NCI-H524 (cell line): ENCODE measurements at places on chromosomes 5 and 9.
A peak's percentile ranks its signal among the peaks of the same experiment; 100 is the strongest.

GRCh38 chr5:19903611-19904010, 84.4 kb downstream of the CDH18 start:
- DNase-seq: peak; percentile 19

DNA sequence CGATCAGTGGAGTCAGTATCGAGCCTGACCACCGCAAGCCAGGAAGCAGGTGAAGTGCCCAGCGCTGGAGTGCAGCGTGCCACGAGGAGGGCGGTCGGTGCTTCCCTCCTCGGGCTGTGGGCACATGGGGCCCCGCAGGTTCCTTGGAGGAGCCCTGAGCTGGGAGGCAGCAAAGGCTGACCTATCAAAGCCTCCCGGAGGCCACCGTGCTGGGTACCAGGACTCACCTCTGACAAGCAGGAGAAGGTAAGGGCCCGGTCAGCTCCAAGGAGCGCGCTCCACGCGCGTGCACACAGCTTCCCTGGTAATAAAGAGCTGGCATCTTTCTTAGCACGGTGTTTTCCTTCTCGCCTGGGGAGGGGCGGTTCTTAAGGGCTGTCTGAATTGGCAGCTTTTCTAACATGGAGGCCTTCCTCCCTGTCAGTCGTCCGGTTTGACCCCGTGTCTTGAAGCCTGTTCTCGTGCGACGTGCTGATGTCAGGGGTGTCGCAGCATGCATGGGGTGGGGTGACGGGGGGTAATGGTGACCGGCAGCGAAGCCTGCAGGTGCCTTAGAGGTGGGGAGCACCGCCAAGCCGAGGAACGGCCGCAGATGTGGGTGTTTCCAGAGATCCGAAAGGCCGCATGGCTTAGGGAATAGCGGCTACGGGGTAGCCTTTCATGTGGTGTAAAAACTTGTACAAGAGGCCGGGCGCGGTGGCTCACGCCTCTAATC, 13.1 kb downstream of the PMPCA start:
- DNase-seq: no peak

DNA sequence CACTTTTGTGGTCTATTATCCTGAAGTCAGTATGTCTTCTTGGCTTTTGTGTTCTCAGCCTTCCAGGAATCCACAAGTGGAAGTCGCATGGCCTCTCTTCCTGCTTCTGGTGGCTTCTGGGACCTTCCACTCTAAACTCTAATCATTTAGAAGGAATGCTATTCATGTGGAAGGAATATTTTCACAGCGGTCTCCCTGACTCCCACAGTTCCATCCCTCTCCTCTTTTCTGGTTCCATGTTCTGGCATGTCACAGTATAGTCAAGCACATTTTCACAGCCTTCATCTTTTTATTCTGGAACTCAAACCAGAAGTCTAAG, 7.3 kb upstream of the RAI14 start:
- DNase-seq: no peak

GRCh38 chr9:84831377-84831776, 161.8 kb downstream of the NTRK2 start:
- no peak for DNase-seq

GRCh38 chr9:9921805-9922204, 691.0 kb downstream of the PTPRD start:
- DNase-seq: peak; percentile 5

DNA sequence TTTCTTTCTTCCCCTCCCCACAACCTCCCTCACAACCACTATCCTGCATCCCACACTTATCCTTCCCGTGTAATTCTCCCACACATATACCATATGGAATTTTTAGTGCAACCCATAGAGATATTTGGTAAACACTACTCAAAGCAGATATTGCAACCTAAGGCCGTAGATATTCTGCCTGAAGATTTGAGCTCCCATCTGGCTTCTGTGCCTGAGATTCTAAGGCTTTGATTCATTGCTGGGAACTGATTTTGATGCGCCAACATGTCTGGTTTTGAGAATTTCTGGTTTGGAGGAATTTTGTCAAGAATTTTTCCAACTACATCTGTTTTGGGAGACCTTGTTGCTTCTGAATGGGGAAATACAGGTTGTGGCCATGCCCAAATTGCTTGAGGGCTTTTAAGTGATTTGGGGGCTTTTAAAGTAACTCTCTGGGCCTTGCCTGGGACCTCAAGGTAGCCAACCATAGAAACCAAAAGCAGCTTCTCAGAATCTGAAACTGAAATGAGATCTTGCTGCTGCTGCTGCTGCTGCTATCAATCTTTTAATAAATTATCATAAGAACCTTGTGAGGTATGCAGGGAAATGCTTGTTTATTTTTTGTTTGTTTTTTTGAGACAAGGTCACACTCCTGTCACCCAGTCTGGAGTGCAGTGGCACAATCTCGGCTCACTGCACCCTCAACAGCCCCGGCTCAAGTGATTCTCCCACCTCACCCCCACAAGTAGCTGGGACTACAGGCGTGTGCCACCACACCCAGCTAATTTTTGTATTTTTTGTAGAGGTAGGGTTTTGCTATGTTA, 36.2 kb downstream of the PLAC8L1 start:
- DNase-seq: no peak

GRCh38 chr5:33556330-33557328, 115.9 kb downstream of the TARS1 start:
- no peak for DNase-seq

DNA sequence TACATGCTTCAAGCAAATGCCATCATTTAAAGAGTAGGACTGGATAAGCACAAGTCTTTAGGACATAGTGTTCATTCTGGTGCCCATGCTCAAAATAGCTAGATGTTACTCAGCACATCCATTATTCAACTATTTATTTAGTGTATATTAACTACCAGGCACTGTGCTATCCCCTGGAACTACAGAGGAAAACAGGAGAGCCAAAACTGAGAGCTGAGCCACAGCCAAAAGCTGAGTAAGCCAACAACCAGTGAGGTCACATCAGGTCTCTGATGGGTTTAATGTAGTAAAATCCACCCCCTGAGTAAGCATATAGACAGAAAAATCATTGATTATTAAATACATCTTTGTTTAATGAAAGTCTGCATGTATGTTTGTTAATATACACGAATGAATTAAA, 469.3 kb upstream of the DMAC1 start:
- no peak for DNase-seq

- DNase-seq: no peak
Measured at GRCh38 chr5:118006219-118006618, 982.1 kb downstream of the DTWD2 start.

DNA sequence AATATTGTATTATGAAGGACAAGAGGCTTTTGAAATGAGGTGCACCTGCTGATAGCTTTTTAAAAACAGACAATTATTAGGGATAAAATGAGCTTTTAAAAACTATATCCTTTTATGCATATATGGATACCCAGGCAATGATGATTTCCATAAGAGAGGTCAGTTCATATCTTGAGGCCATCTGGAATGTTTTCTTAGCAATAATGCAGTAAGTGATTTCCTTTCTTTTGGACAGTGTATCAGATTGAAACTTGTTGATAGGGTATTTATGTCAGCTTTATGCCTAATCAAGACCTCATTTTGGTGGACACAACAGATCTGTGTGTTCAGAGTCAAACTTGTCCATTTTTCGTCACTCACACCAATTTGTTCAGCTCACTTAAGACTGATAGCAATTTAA, 413.5 kb upstream of the WWC1 start:
- no peak for DNase-seq

DNA sequence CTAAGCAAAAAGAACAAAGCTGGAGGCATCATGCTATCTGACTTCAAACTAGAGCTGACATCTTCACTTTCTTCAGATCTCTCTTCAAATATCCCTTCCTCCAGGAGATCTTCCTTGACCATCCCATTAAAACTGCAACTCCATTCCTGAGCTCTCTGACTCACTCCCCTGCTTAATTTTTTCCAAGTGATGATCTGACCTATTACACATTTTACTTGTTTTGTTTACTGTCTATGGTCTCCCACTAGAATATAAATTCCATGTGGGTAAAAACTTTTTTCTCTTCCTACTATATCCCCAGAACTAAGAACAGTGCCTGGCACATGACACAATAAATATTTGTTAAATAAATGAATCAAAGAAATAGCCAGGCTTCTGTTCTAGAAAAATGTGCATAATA, 87.5 kb downstream of the SLIT3 start:
- DNase-seq: no peak

DNA sequence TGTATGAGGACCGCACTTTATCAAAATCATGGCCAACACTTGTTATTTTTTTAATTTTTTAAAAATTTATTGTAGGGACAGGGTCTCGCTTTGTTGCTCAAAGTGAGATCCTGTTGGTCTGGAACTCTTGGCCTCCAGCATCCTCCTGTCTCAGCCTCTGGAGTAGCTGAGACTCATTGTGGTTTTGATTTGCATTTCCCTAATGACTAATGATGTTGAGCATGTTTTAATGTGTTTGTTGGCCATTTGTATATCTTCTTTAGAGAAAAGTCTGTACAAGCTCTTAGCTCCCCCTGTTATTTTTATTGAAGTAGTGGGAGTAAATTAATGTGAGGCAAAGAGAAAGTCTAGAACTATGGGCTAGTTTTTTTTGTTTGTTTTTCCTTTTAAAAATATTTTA, 1.6 kb upstream of the RPS6 start:
- DNase-seq: no peak

DNA sequence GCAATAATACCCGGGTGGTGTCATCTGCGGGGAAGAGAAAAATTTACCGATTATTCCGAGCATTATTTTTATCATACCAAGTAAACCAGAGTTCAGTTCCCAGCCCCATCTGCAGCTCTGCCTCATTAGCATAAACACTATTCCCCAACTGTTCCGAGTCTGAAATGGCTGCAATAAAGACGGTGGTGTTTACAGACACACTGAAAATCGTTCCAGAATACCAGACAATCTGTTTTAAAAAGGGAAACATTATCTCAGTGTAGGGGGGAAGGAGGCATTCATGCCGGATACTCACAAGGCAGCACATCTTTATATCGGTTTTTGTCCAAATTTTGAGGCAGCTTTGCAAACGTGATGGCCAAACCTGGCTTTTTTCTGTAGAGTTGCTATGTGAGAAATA, 70.3 kb upstream of the EPB41L4B start:
- DNase-seq: peak; percentile 11

GRCh38 chr5:174834081-174834480, 109.7 kb downstream of the MSX2 start:
- DNase-seq: no peak

DNA sequence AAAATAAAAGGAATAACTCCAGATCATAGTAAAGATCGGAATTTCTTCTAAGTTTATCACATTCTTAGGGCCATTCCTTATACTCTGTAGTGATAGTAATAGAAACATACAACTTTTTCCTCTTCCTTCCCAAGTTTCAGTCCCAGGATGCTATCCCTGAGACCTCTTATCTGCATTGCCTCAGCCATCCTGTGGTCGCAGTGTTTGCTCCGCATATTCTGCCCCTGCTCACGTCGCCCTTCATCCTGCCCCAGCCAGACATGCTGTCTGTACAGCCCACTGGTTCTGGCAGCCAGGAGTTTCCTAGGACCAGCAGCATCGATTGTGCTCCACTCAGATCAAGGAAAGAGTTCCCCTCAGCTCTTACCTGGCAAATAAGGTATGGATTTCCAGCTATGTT, 132.7 kb upstream of the ERCC6L2 start:
- DNase-seq: no peak

GRCh38 chr9:80143899-80144298, 572.1 kb downstream of the TLE4 start:
- no peak for DNase-seq

DNA sequence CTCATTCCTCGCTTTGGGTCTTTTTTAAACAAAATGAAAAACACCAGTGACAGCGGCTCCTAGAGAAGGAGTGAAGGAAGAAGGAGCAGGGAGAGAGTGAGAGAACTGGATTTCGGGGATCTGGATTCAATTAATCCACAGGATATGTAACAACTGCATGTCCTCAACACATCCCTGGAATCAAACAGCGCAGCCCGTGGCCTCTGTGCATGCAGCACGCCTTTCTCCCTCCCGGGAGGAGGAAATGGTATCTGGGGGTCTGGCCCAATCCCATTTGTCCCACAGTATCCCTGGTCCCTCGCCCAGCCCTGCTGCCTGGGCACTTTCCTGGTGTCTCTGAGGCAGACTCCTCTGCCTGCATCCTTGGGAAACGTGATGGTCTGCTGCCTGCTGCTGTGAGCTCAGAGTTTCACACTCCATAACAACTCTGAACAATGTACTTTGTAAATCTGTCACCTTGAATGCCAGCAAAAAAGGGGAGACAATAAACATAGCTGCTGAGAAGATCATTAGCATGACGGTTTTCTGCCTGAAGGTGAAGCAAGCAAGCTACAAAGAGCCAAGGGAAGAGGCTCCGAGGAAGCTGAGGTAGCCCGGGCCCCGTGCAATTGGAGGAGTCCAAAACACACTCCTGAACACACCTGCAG, 56.1 kb downstream of the PTCH1 start:
- DNase-seq: no peak

DNA sequence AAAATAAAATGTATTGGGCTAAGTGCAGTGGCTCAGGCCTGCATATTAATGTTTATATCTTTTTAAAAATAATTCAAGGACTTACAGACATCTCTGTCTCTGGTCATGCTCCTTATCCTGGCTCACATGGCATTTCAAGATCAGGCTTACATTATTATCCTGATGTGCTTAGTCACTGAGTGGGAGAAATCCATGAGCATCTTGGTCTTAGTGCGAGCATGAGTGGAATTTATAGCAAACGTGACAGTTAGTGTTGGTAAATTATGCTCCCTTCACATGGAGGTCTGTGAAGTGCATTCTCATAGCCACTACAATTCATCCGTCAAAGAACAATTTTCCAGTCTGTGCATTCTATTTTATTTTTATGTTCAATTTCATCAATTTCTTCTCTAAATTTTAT, 237.8 kb upstream of the EDIL3 start:
- no peak for DNase-seq

DNA sequence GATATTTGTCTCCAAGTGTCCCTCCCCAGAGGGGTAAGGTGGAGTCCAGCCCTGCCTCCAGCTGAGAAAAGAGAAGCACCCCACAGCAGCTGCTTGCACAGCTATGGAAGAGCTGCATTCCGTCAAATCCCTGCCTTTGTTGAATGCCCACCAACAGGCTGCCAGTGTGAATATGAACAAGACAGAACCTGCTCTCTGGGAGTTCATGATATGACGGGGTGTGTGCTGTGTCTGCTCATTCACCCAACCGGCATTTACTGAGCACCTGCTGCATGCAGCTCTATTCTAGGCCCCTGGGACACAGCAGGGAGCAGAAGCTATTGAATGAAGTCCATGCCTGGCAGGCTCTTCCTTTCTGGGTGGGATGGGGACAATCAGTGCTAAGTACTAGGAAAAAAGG, 238.8 kb downstream of the GADD45G start:
- DNase-seq: no peak

DNA sequence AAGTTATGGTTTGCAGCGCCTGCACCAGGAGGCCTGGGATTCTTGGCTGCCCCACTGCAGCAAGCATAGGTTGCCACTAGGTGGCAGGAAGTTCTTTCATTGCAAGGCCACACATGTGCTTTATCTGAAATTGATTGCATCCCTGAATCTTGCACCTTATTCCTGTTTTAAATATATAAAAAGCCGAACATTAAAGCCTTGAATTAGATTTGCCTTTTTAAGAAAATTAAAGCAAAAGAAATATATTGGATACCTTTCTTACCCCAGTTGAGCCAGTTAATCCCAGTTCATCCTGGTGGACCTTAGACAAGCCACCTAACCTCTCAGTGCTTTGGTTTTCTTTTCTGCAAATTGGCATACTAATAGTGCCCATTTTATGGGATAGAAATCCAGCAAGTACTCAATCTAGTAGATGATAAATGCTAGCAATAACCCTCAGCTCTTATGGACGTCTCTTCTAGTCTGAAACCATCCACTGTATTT, 6.3 kb upstream of the TRMT10B start:
- DNase-seq: no peak
